ENCODE measurements at places on chromosomes 16 and 17. TPM values are rescaled to one million over a fixed set of nuclear protein-coding genes. Genes with fewer than 3 reads are reported as not detected.

The SLC13A2 gene
- total RNA-seq, result not detected

GRCh38 chr16:22653876-22654275 lies 143.2 kb downstream of the NPIPB5 start:
- DNase-seq, result no peak
- no peaks in the 10 kb centered on the region for H3K4me1 ChIP-seq
- no peak overlapping the region for H3K4me3 ChIP-seq
- no peaks in the 10 kb centered on the region for H3K36me3 ChIP-seq
- H3K27me3 ChIP-seq, result peaks cover 9% of the 10 kb centered on the region

- H3K4me1 ChIP-seq, result no peaks in the 10 kb centered on the region
- no peak overlapping the region for H3K4me3 ChIP-seq
- no peak for DNase-seq
- H3K27ac ChIP-seq, result no peak overlapping the region
- no peaks in the 10 kb centered on the region for H3K36me3 ChIP-seq
- no peaks in the 10 kb centered on the region for H3K27me3 ChIP-seq
These were observed 82.9 kb downstream of the PITPNC1 start for GRCh38 chr17:67459985-67460384.

The CLEC19A gene
- not detected for total RNA-seq

The PERCC1 gene
- not detected for total RNA-seq

DNA sequence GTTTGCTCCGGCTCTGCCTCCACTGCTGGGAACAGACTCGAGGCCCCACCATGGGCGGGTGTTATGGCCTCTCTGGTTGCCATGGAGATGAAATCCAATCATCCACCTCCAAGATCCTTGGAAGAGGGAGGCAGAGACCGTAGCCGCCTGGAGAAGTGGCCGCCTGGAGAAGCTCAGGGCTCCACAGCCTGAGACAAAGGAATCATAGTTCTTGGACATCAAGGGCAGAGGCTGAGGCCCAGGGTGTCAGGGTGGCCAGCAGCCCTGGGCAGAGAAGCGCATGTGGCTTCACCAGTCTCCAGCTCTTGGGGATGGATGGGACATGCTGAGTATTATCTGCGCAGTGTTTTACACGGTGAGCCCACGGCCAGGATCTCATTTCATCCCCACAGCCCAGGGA lies 36.2 kb downstream of the ABR start:
- H3K4me3 ChIP-seq, result no peak overlapping the region
- no peak for DNase-seq
- no peaks in the 10 kb centered on the region for H3K4me1 ChIP-seq
- no peaks in the 10 kb centered on the region for H3K36me3 ChIP-seq

The SCN4A gene
- not detected for total RNA-seq

DNA sequence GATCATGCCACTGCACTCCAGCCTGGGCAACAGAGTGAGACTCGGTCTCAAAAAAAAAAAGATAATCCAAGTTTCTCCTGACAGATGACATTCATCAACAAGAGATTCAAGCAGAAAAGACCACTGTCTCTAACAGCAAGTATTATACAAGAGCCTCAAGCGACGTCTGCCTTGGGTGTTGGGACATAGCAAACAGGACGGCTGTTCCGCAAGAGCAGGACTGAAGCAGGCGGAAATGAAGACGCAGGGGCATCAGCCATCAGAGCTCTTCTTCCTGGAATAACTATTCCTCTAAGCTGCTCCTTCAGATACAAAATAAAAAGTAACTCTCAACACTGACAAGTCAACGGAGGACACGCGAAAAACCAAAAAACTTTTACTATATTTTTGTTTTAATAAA lies 54.0 kb downstream of the ANKRD11 start:
- peaks cover 95% of the 10 kb centered on the region for H3K4me1 ChIP-seq
- H3K27ac ChIP-seq, result peak overlapping the region; percentile 2
- no peak for DNase-seq
- H3K27me3 ChIP-seq, result no peaks in the 10 kb centered on the region

GRCh38 chr16:89334988-89335802 lies 117.7 kb downstream of the ZNF778 start:
- peaks cover 75% of the 10 kb centered on the region for H3K4me1 ChIP-seq
- no peak overlapping the region for H3K27ac ChIP-seq
- no peak for DNase-seq
- no peak overlapping the region for H3K4me3 ChIP-seq

DNA sequence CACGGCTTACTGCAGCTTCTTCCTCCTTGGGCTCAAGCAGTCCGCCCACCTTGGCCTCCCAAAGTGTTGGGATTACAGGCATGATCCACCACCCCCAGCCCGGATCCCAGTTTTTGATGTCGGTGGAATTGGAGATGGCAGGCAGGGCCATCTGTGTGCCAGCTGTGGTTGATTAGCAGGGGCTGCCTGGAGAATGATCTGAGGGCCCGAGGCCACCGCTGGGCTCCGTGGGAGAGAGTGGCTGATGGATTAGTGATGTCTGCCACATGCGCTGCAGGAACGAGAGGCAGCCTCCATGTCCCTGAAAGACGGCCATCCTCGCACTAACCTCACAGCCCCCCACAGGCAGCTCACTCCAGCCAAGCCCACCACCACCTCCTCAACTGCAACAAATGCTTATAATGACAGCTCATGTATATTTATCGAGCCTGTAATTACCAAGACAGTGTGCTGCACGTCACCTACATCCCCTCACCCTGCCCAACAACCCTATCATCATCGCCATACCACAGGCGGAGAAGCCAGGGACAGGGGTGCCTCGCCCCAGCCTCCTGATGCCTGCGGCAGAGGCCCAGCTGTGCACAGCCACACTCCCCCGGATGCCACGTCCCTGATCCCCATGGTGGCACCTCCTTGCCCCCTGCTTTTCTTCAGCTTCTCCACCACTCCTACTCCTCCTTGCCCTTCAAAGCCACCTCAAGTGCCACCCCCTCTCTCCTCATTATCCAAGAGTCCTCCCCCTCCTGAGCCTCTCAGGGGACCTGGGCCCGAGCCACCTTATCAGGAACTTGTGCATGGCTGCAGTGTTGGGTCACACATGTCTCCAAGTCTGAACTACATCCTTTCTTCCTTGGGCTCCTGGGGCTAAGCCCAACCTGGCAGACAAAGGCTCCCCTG lies 33.2 kb downstream of the ACTG1 start:
- no peaks in the 10 kb centered on the region for H3K36me3 ChIP-seq
- DNase-seq, result no peak
- no peak overlapping the region for H3K27ac ChIP-seq
- peaks cover 21% of the 10 kb centered on the region for H3K4me1 ChIP-seq
- peaks cover 4% of the 10 kb centered on the region for H3K27me3 ChIP-seq
- H3K4me3 ChIP-seq, result no peak overlapping the region

The PRCD gene
- not detected for total RNA-seq

DNA sequence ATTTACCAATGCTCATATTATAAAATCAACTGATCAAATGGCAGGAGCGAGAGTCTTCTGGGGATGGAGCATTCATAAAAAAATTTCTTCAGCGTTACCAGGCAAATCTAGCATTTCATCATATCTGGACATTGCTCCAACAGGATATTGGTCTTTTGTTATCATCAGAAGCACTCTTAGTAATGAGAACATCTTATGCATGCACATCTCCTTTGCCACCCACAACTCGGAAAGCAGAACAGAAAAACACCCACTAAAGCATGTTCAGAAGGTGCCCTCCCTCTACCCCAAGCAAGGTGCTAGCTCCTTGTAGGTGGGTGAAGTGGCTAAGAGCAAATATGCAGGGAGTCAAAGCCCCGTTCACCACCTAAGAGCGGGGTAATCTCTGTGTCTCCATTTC lies 18.9 kb downstream of the ARHGAP17 start:
- no peak overlapping the region for H3K4me3 ChIP-seq
- no peak overlapping the region for H3K27ac ChIP-seq
- peaks cover 14% of the 10 kb centered on the region for H3K4me1 ChIP-seq

The HEATR9 gene
- total RNA-seq, result not detected

DNA sequence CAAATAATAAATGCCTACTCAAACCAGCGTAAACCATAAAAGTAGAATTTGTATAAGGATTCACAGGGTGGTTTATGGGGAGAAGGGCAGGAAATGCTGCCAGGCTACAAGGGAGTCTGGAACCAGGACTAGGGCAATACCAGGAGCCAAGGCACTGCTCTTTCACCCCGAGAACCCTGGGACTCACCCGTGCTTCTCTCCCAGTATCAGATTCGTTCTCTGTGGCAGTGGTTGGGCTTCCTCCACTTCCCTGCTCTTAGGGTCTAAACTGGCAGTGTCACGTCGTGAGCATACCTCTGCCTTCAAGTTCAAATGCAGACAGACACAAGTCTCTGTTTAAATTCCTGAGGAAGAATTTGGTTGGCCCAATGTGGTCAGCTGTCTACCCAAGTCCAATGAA lies 49.3 kb downstream of the PRKCA start:
- no peak overlapping the region for H3K4me3 ChIP-seq
- H3K36me3 ChIP-seq, result no peaks in the 10 kb centered on the region
- no peaks in the 10 kb centered on the region for H3K27me3 ChIP-seq
- peaks cover 1% of the 10 kb centered on the region for H3K4me1 ChIP-seq
- no peak for DNase-seq
- H3K27ac ChIP-seq, result no peak overlapping the region

DNA sequence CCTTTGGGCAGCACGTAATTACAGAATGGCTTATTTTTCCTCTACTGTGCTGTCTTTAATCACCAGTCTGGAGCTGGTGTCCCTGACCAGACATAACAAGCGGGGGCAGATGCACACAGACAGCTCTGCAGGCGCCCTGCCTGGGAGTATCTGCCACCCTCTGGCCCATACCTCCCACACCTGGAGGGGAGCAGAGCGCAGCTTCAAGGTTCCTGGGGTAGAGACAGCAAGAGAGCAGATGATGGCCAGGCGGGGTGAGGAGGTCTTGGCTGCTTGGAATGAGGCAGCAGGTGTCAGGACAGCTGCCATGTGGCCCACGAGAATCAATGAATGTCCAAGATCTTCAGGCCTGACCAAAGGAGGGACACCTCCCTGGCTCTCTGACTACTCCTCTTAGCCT lies 23.8 kb downstream of the TMEM94 start:
- peaks cover 18% of the 10 kb centered on the region for H3K36me3 ChIP-seq
- H3K27me3 ChIP-seq, result no peaks in the 10 kb centered on the region
- H3K4me1 ChIP-seq, result no peaks in the 10 kb centered on the region
- no peak overlapping the region for H3K27ac ChIP-seq

The TBC1D3I gene
- 1.4 TPM for total RNA-seq

DNA sequence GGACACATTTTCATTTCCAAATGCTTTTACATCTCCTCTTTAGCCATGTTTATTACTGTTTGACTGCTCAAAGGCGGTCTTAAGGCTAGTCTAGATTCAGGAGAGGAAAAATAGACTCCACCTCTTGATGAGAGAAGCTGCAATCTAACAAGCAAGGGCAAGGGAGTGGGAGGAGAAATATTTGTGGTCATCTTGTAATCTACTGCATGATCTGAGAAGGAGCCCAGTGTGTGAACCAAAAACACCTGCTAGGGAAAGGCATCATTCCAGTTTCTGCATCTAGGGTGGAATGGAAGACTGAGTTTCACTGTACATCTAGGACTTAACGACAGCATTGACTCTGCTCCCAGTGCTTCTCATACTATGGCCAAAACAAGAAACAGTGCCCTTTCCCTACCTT lies 232.2 kb upstream of the HS3ST3A1 start:
- H3K4me1 ChIP-seq, result no peaks in the 10 kb centered on the region
- no peak overlapping the region for H3K4me3 ChIP-seq
- no peaks in the 10 kb centered on the region for H3K27me3 ChIP-seq
- no peak overlapping the region for H3K27ac ChIP-seq
- DNase-seq, result no peak

The MEFV gene
- not detected for total RNA-seq

The DBNDD1 gene
- 1.1 TPM for total RNA-seq

GRCh38 chr16:71961066-71962039 lies 38.8 kb downstream of the PKD1L3 start:
- peaks cover 6% of the 10 kb centered on the region for H3K4me1 ChIP-seq
- DNase-seq, result peak; percentile 61
- H3K27me3 ChIP-seq, result no peaks in the 10 kb centered on the region
- H3K36me3 ChIP-seq, result no peaks in the 10 kb centered on the region

- no peak overlapping the region for H3K4me3 ChIP-seq
- H3K27me3 ChIP-seq, result no peaks in the 10 kb centered on the region
- DNase-seq, result no peak
- H3K4me1 ChIP-seq, result no peaks in the 10 kb centered on the region
- no peak overlapping the region for H3K27ac ChIP-seq
- H3K36me3 ChIP-seq, result no peaks in the 10 kb centered on the region
These were observed 28.7 kb upstream of the ABCA6 start for GRCh38 chr17:69170377-69170776.

GRCh38 chr16:48459167-48459566 lies 74.0 kb upstream of the SIAH1 start:
- no peaks in the 10 kb centered on the region for H3K36me3 ChIP-seq
- H3K4me3 ChIP-seq, result no peak overlapping the region
- H3K27me3 ChIP-seq, result no peaks in the 10 kb centered on the region
- no peaks in the 10 kb centered on the region for H3K4me1 ChIP-seq
- no peak for DNase-seq

The PIMREG gene
- total RNA-seq, result not detected

DNA sequence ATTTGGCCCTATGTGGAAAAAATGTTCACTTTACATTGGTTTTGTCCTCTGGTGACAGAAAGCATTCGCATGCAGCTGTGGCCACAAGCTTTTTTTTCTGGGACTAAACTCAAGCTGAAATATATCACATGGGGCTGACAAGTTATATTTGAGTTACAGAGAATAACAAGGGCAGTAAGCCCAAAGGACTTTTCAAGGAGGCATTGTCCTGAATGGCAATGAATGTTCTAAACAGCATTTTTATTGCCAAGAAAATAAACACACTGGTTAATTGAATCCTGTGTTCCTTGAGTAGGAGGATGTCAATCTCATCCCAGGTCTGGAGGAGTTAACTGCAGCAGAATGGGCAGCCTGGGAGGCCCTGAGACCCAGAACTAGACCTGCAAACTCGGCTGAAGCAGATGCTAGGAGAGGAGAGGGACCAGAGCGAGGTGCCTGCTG lies 114.5 kb downstream of the COPRS start:
- no peaks in the 10 kb centered on the region for H3K4me1 ChIP-seq
- H3K27ac ChIP-seq, result no peak overlapping the region
- no peaks in the 10 kb centered on the region for H3K36me3 ChIP-seq
- DNase-seq, result no peak
- H3K4me3 ChIP-seq, result no peak overlapping the region

The KATNIP gene
- total RNA-seq, result 31.5 TPM

DNA sequence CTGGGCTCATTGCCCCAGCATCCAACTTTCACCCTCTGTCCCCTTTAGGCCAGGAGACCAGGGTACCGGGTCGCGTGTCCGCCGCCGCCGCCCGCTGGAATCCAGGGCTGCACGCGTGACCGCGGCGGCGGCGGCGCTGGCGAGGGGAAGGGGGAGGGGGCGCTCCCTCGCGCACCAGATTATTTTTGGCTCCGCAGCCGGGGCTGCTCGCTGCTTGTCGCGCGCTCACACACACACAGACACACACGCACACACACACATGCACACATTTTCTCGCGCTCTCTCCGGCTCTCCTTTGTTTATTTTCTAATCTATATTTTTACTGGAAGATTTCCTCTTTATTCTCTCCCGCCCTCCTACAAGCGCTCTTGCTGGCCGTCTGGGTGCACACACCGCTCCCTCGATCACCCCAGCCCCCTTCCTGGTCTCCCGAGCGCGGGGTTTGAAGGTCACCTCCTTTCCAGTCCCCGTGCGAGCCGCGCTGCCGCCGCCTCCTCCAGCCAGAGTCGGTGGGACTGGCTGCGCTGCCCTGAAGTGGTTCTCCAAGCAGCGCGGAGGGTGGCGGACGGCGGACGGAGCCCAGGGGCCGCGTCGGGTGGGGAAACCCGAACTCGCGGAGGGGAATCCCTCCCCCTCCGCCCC lies 921.4 kb upstream of the EEF2KMT start:
- no peak overlapping the region for H3K4me3 ChIP-seq
- no peak for DNase-seq
- H3K27ac ChIP-seq, result no peak overlapping the region
